M059J (cell line): ENCODE measurements at places on chromosomes 11 and 22.

DNA sequence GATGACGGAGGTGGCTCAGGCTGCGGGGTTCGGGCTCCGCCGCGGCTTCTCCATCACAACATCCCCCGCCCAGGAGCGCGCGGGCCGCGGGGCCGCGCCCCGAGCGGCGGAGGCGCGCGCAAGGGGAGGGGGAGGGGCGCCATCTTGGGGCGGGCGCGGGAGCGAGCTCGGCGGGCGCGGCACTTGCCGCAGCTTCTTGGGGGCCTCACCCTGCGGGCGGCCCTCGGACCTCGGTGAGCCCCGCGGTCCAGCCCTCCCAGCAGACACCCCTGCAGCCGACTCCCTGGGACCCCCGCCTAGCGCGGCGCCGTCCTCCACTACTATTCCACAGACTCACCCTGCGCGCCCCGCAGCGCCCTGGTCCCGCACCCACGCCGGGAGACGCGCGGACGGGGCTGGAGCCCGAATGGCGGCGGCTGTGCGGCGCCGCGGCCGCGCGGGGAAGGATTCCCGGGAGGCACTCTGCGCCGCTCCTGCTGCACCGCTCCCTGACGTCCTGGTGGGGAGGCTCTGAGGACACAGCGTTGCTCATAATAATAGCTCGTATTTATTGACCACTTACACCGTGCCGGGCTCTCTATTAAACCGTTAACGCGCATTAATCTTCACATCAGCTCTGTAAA is at the start of gene APBB1:
Gene APBB1, minus strand, starts transcription at position 86 of the 623 bp plus-strand sequence. CDS start 7,747 bp downstream, outside the sequence.
- peak; percentile 41 for DNase-seq

- DNase-seq = no peak
Measured at GRCh38 chr11:9823439-9823838, 159.6 kb downstream of the SWAP70 start.

DNA sequence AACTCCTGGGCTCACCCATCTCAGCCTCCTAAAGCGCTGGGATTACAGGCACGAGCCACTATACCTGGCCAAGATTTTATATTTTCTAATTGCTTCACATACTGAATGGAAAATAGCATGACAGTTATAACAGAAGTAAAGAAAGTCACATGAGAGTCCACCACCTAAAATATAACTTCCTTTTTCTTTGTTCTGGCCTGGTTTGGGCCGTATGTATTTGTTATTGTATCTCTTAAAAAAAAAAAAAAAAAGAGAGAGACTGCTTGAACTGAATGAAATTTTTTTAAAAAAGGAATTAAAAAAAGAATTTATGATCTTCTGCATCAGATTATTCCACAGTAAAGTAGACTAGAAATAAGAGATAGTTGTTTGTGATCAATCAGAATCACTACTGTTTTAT is 86.0 kb upstream of the GRIK4 start:
- no peak for DNase-seq

DNA sequence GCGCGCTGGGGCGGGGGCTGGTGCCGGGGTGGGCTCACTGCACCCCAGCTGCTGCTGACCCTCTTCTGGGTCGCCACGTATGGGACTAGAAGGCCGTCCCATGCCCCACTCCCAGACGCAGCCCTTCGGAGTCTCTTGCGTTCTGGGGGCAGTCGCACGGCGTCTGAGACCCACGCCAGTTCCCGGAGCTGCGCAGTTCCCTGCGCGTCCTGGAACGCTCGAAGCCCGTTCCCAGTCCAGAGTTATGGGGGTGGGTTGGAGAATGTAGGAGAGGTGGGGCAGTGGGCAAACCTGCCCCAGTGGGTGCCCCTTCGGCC is 375 bp downstream of the LAYN start:
- DNase-seq = peak; percentile 38

- DNase-seq = no peak
Measured at GRCh38 chr11:55457641-55458040, 89.9 kb downstream of the OR4A15 start.

GRCh38 chr11:20007386-20007785 is 152.9 kb downstream of the DBX1 start:
- no peak for DNase-seq

- DNase-seq = no peak
Measured at GRCh38 chr11:65133724-65134123, 595 bp downstream of the SYVN1 start.
